ENCODE measurements at places on chromosomes 12 and 14.

GRCh38 chr12:65609359-65609771, 214.9 kb upstream of the HMGA2 start:
- ATAC-seq, result no peak

DNA sequence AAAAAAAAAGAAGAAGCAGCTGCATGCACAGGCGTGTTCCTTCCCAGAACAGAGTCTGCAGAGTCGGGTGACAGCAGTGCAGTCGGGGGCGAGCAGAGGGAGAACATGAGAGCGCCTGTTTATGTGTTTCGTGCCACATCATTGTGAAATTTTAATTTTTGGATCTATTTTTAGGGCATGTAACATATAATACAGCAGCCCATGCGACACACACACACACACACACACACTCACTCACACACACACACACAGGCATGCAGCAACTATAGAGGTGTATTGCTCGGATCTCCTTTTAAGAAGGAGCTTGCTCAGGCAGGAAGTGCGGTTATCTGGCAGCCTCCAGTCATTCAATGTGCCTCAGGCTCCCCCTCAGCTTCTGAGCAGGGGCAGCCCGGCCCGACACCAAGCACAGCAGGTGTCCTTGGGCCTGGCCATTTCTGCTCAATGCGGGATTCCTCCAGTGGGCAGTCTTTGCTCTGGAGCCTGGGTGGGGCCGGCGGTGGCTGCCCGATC, 71.8 kb downstream of the ZNF664 start:
- ATAC-seq, result peak; percentile 51

GRCh38 chr12:13030541-13031291, 13.5 kb upstream of the FAM234B start:
- no peak for ATAC-seq

GRCh38 chr12:103547929-103548328, 39.1 kb upstream of the STAB2 start:
- ATAC-seq, result no peak

DNA sequence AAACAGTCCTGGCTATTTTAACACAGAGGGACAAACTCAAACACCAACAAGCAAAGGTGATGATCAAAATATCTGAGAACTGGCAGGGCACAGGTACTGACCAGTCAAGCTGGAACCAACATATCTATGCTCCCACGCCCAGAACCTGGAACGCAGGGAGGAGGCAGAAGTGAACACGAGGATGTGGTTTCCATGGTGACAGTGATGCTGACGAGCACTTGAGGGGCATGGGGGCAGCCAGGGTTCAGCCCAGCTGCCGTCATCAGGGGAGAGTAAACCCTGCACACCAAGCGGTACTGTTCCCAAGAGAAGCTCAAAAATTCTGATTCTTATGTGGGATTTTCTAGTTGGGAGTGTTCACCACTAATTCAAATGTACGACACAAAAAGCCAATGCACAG, 113.6 kb upstream of the SFSWAP start:
- no peak for ATAC-seq

DNA sequence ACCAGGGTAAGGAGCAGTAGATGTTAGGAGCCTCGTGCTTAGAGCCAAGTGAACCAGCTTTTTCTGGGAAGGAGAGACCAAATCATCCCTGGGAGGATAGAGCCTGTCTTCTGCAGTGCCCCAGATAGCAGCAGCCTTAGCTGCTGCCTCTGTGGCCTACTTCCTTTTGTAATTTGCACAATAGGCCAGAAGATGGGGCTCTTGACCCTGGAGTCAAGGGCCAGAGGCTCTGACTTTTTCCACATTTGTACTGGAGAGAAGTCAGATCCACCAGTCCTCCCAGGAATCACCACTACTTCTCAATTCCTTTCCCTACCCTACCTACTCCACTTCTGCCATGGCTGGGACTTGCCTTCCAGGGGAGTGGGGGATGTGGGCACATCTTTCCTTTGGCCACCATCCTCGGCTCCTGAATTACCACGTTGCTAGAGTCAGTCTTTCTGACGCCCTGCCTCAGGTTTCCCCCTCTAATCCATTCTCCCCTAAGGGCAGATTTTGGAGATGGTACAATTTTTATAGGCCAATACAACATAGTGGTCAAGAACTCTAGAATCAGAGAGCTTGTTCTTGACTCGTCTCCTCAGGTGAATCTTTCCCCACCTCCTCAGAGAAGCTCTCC, 3.3 kb upstream of the SLC4A8 start:
- ATAC-seq, result peak; percentile 63

DNA sequence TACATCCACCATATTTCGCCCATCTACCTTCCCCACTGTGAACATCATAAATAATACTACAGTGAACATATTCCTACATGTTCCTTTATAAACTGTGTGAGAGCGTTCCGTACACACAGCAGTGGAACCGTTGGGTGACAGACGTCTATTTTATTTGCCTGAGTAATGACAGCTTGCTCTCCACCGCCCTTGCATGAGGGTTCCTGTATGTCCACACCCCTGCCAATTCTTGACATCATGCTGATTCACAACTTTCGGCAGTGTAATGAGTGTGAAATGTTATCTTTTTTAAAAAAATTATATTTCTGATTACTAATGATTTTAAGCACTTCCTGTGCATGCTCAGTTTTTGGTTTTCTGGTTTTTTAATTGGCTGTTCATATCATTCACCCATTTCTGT, 4.3 kb upstream of the RAD52 start:
- ATAC-seq, result no peak

- peak; percentile 49 for ATAC-seq
Observed at GRCh38 chr14:65949711-65950516, 536.3 kb upstream of the CCDC196 start.

DNA sequence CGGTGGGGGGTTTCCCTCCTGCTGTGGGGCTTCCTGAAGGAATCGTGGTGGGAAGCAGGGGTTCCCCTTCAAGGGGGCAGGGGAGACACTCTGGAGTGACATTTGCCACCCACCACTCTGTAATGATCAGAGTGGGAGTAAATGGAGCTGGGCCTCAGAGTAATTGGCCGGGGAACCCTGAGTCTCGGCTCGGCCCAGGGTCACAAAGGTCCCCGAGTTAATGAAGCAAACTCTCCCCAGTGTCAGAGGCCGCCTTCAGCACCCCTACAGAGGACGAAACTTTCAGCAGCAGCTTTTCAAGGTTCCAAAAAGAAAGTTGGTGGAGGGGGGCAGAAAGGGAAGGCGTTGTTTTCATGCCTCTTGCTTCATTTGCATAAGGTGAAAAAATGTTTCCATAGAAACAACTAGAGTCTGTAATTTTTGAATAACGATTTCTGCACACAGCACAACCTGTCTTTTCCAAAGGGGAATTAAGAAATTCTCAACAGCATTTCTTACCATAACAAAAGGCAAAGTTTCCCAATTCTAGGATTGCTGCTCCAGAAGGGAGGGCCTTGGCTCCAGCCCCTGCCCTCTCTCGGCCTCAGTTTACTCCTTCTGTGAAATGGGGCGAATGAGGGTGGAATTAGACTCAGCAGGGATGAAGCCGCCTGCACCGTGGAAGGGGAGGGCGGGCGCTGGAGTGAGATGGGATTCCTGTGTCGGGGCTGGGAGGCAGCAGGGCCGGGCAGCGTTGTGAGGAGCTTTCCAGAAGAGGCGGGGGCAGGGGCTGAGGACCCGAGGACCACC, 67.0 kb upstream of the BEGAIN start:
- no peak for ATAC-seq

- no peak for ATAC-seq
Observed at GRCh38 chr14:94665121-94665520, 52.9 kb downstream of the SERPINA3 start.

DNA sequence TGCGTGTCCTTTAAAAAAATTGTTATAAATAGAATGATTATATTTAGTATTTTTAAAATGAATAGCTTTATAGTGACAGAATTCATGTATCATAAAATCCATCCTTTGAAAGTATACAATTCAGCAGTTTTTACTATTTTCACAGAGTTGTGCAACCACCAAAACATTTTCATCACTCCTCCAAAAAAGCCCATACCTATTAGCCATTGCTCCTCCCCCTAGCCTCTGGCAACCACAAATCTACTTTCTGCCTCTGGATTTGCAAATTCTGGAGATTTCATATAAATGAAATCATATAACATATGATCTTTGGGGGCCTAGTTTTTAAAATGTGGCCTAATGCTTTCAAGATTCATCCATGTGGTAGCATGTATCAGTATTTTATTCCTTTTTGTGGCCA, 117.9 kb upstream of the MED13L start:
- no peak for ATAC-seq

GRCh38 chr14:99394602-99395156, 86.0 kb downstream of the SETD3 start:
- ATAC-seq, result no peak

- ATAC-seq, result no peak
Observed at GRCh38 chr14:51107801-51108200, 12.9 kb upstream of the TRIM9 start.

- ATAC-seq, result no peak
Observed at GRCh38 chr14:30873308-30874119, 845 bp upstream of the COCH start.

DNA sequence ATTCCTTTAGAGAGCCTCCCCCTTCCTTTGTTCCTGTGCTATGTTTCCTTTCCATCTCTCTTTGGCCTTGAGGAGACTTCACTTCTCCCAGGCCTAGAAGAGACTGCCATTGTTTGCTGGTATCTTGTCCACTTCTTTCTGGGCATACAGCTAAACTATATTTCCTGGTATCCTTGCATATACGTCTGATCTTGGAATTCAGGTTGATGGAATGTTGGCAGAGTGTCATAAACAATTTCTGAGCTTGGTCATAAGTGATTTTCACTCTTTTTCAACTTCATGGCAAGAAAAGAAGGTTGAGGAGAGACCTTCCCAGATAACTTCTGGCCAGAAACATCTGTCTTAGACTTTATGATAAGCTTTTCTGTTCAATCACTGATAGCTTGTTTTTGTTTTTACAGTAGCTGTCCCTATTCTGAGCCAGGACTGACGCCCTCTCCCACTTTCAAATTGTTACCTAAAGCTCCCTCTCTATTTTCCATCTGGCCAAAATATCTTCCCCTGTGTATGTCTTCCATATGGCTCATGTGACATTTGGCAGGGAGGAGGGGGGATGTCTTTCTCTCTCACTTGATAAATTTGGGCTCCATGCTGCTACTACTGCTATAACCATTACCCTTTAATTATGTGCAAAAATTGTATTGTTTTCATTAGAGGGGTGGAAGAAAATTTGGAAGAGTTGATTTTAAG, 457.0 kb downstream of the ADAMTS20 start:
- no peak for ATAC-seq

DNA sequence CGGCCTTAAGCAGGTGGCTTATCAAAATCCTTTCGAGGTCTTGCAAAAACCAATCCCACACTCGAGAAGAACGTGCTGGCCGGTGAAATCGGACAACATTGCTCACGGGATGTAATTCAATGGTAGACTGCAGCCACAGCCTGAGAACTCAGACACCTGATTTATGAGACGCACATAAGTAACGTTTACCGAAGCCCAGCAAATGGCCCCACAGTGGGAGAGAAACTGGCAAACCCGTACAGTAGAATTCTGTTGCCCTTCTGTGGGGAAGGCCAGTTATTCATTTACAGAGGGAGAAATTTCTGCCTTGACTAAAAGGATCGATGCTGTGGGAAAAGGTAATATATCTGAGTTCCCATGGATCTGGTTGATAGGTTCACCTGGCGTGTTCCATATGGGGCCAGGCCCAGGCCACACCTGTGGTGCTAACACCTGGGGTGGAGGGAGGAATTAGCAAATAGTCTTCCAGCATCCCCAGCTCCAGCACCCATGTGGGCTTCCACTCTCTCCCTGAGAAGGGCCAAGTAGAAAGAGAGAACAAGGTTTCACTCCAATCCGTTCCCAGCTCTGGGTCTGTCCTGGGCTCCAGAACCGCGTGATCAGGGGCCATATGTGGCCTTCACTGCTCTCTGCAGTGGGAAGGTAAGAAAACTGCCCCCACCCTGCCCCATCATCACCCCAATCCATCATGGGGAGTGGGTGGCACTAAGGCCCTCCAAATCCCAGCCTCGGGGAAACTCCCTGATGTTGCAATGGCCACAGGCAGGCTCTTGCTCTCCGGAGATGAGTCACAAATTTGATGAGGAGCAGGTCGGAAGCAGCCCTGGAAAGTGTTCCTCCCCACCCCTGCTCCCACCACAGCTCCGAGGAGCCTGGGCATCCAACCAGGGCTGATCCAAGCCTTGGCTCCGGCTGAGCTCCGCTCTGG, 12.7 kb downstream of the BDKRB1 start:
- ATAC-seq, result peak; percentile 74

- no peak for ATAC-seq
Observed at GRCh38 chr12:34605955-34606748, 583.9 kb downstream of the ALG10 start.

DNA sequence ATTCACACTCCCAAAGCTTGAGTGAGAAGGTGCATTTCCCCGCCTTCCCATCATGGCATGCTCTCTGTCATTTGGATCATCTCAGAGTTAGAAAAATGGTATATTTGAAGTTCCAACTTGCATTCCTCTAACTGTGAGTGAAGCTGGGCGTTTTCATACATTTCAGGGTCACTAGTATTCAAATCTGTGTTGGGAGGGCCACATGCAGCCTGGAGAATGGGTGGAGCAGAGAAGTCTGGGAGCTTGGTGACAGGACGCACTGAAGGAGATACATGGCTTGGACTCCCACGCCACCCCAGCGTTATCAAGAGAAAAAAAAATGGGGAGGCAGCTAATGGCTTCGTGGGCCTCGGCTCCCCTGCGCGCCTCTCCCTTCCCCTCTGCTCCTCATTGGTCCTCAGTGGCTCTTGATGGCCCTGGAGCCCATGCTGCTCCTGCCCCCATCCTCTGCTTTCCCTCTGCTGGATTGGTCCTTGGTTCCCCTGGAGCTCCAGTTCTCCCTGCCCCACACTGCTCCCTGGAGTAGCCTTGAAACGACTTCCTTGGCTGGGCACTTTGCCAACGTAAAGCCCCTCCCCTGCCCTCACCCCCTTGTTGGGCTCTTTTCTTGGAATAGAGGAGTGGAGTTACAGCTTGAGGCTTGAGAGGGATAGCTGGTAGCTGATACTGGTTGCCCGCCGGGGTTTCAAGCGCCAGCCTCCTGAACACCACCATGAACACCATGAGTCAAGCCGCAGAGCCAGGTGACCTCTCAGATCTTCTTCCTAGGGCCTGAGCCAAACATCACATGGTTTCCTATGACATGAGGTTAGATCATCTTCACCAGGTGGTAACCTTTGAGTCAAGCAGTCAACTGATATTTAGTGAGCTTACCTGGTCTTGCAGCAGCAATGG, 139.6 kb downstream of the PRKCH start:
- peak; percentile 66 for ATAC-seq

- ATAC-seq, result no peak
Observed at GRCh38 chr12:88469154-88469553, 111.1 kb downstream of the KITLG start.

DNA sequence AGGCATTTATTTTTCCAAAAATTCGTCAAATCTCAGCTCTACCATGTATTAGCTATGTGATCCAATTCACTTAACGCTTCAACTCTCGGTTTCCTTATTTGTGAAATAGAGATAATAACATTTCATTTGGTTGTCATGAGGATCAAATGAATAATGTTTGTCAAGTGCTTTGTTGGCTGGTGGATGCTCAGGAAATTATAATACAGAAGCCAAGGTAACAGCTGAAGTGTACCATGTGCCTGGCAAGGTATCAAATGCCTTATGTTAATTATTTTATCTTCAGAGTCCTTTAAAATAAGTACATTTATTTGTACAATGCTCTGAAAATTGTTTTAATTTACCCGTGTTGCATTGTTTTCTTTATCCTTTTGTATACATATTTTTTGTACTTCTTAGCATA, 6.1 kb upstream of the PRKCH start:
- ATAC-seq, result no peak

Measured in esophagus mucosa (tissue), 1 donor.